ENCODE measurements at places on chromosomes 6 and 20.

DNA sequence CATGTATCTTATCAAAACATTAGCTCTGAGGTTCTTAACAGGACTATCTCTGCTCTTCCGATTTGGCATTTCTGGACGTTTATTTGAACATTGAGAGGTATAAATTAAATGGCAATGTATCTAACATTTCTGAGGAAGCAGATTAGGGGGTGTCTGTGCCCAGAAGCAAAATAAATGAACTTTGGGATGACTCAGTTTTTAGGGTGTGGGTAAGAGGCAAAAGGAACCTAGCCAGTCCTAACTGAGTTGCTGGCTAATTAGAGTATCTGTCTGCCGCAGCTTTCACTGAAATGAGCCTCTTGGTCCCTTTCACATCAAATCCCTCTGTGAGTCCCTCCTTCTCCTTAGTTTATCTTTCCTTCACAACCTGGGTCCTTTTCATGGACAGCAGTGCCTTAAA lies 1.1 kb downstream of the RNF144B start:
- peak overlapping the region; percentile 96 for H3K4me3 ChIP-seq
- peaks cover 42% of the 10 kb centered on the region for H3K4me1 ChIP-seq
- no peaks in the 10 kb centered on the region for H3K27me3 ChIP-seq
- no peaks in the 10 kb centered on the region for H3K36me3 ChIP-seq

GRCh38 chr6:112298816-112299281 lies 44.5 kb upstream of the LAMA4 start:
- peak; percentile 86 for DNase-seq
- peak overlapping the region; percentile 95 for H3K27ac ChIP-seq

DNA sequence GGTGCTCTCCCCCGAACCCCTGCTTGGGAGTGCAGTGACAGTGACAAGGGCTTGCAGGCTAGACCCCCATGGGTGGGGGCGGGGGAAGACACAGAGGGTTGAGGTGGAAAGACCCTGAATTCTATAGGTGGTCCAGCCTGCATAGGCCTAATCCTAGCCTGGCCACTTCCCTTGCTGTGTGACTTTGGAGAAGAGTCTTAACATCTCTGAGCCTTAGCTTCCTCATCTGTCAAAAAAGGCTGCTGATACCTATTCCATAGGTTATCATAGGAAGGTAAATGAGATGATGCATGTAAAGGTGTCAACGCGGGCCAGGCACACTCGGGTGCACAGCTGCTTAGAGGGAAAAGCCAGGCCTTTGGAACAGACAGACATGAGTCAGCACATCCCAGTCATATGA lies 15.8 kb downstream of the BPIFB4 start:
- DNase-seq = no peak
- H3K27me3 ChIP-seq = peaks cover 33% of the 10 kb centered on the region
- no peaks in the 10 kb centered on the region for H3K4me1 ChIP-seq
- no peak overlapping the region for H3K4me3 ChIP-seq

- DNase-seq = no peak
- peaks cover 21% of the 10 kb centered on the region for H3K36me3 ChIP-seq
- H3K27me3 ChIP-seq = no peaks in the 10 kb centered on the region
- no peak overlapping the region for H3K27ac ChIP-seq
- H3K4me1 ChIP-seq = peaks cover 25% of the 10 kb centered on the region
Measured at GRCh38 chr6:143185288-143185687, 124.6 kb downstream of the AIG1 start.
